ENCODE measurements at places on chromosomes 2 and 18. TPM values are rescaled to one million over a fixed set of nuclear protein-coding genes. Genes with fewer than 3 reads are reported as not detected.

FOXD4L1 gene
- not detected for polyA plus RNA-seq

CABYR gene
- 20.2 TPM for polyA plus RNA-seq

POLE4 gene
- polyA plus RNA-seq: 105 TPM

PLCL1 gene
- polyA plus RNA-seq: not detected

FBXO41 gene
- 3.5 TPM for polyA plus RNA-seq

PIEZO2 gene
- polyA plus RNA-seq: 4.8 TPM

CFAP65 gene
- polyA plus RNA-seq: 0.37 TPM

HNMT gene
- 3.3 TPM for polyA plus RNA-seq

NETO1 gene
- 13.0 TPM for polyA plus RNA-seq

FN1 gene
- polyA plus RNA-seq: 79.6 TPM

ANKAR gene
- 4.4 TPM for polyA plus RNA-seq

CYP26B1 gene
- 0.07 TPM for polyA plus RNA-seq

CD207 gene
- polyA plus RNA-seq: not detected

AQP4 gene
- polyA plus RNA-seq: 1.1 TPM

DLGAP1 gene
- 17.0 TPM for polyA plus RNA-seq

BMP10 gene
- polyA plus RNA-seq: not detected

BOLL gene
- 1.1 TPM for polyA plus RNA-seq

MAP3K19 gene
- polyA plus RNA-seq: not detected

TMEM163 gene
- polyA plus RNA-seq: 1.3 TPM

ADD2 gene
- 34.6 TPM for polyA plus RNA-seq

ALPG gene
- polyA plus RNA-seq: 0.89 TPM

CXCR2 gene
- 0.71 TPM for polyA plus RNA-seq

GKN2 gene
- not detected for polyA plus RNA-seq

FSHR gene
- not detected for polyA plus RNA-seq

PRSS56 gene
- not detected for polyA plus RNA-seq

SLC16A14 gene
- 0.57 TPM for polyA plus RNA-seq

RAD51AP2 gene
- 0.16 TPM for polyA plus RNA-seq

RGPD3 gene
- polyA plus RNA-seq: not detected

TBR1 gene
- not detected for polyA plus RNA-seq

CTDSP1 gene
- polyA plus RNA-seq: 6.7 TPM

AQP12A gene
- polyA plus RNA-seq: not detected

SERPINB4 gene
- 2.3 TPM for polyA plus RNA-seq

AQP12B gene
- polyA plus RNA-seq: not detected

FAM110C gene
- polyA plus RNA-seq: 7.9 TPM

TMEM169 gene
- polyA plus RNA-seq: 1.4 TPM

OTOF gene
- polyA plus RNA-seq: 0.23 TPM

Data from GM23338 (cell line).